ENCODE measurements at places on chromosomes 12 and 14.

DNA sequence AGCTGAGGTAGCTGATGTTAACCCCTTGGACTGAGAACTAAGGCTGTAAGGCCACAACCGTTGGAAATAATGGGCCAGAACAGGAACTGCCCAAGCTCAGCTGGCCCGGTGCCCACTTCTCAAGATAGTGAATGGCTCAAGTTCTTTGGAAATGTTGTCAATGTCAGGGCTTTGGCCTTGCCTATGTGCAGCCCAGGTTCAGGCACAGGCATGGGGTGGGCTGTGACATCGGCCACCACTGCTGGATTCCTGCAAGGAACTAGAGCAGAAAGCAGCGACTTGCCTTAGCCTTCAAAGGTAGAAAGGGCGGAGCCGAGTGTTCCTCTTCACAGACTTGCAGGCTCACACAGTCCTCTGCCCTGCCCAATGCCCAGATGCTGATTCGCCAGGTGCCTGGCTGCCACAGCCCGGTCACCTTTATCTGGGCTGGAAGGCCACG lies 291.2 kb downstream of the ZFP36L1 start:
- DNase-seq: no peak

- peak; percentile 90 for DNase-seq
These were observed 5.6 kb upstream of the CRIP1 start for GRCh38 chr14:105480807-105481801.

- DNase-seq: no peak
These were observed 61.9 kb downstream of the CCDC92 start for GRCh38 chr12:123910761-123911193.

GRCh38 chr12:66340131-66340530 lies 37.8 kb downstream of the HELB start:
- DNase-seq: no peak

- DNase-seq: no peak
These were observed 24.2 kb downstream of the TRHDE start for GRCh38 chr12:72296389-72296788.

DNA sequence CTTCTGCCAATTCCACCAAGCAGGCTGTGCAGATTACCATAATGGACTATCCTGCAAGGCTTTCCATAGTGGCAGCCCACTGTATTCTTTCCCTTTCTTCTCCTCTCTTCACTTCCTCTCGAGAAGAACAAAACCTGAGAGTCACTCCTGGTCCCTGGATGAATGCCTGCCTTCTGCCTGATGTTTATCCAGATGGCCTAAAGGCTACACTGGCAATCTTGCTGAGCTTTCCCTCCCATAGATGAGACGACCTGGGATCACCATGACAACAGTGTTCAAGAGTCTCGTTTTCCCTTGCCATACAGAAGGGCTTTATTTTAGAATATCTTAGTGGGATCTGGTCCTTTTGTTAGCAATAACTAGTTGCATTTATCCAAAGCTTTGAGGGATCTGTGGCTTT lies 142.3 kb downstream of the RTN1 start:
- DNase-seq: no peak

GRCh38 chr12:69600804-69601203 lies 9.9 kb downstream of the LRRC10 start:
- no peak for DNase-seq

DNA sequence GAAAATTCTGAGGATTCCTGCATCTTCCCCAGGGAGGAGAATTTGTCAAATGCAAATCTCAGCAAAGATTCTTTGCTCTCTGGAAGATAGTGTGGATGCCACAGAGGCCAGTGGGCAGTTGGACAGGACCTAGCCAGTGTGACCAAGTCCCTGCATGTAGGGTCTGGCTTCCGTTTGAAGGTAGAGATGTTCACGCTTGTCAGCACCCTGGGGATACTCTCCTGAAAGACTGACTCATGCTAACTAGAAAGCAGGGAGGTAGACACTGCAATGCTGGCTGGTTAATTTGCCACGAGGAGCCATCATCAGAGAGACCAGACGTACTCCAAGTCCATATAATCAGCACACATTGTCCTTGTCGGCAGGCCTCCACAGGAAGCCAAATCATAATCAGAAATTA lies 130.1 kb downstream of the SAMD4A start:
- DNase-seq: no peak

- DNase-seq: no peak
These were observed 83.6 kb upstream of the USP44 start for GRCh38 chr12:95634622-95635621.

GRCh38 chr12:131900397-131900796 lies 6.0 kb downstream of the ULK1 start:
- DNase-seq: no peak

DNA sequence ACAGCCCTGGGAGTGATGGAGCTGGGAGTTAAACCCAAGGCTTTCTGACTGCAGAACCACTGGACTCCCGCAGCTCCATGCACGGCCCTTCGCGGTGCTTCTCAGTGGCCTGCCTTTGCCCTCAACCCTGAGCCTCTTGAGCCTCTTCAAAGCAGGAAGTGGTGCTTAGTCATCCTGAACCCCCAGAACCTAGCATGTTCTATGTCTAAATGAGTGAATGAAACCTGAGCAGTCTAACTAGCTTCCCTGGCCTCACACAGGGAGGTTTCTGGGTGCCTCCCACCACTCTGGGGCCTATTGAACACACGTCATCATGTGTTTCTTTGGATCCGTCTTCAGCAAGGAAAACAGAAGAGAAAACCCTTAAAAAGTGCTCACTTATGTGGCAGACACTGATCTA lies 117.9 kb upstream of the SFSWAP start:
- no peak for DNase-seq

DNA sequence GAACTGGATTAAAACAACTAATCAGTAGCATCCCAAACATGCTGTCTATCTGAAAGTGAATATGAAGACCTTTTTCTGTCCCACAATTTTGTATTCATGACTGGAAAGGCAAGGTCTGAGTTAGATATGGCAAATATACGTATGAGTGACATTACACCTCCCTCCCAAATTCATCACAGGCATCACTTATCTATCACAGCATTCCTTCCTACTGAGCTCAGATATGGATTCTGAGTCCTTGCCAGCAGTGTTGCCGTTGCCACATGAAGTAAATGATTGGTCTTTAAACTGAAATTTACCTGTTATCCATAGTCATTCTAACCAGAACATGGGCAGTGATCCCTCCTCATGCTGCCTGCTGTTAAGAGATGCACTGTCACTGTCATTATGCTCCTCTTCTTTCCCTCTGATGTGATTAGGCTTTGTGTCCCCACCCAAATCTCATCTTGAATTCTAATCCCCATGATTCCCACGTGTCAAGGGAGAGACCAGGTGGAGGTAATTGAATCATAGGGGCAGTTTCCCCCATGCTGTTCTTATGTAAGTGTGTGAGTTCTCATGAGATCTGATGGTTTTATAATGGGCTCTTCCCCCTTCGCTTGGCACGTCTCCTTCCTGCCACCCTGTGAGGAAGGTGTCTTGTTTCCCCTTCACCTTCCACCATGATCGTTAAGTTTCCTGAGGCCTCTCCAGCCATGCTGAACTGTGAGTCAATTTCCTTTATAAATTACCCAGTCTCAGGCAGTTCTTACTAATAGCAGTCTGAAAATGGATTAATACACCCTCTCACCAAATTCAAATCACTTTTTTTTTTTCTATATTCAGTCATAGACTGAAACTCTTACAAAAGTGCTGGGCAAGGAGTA lies 288.4 kb downstream of the NUAK1 start:
- no peak for DNase-seq

GRCh38 chr14:30982533-30982932 lies 42.9 kb upstream of the AP4S1 start:
- no peak for DNase-seq

DNA sequence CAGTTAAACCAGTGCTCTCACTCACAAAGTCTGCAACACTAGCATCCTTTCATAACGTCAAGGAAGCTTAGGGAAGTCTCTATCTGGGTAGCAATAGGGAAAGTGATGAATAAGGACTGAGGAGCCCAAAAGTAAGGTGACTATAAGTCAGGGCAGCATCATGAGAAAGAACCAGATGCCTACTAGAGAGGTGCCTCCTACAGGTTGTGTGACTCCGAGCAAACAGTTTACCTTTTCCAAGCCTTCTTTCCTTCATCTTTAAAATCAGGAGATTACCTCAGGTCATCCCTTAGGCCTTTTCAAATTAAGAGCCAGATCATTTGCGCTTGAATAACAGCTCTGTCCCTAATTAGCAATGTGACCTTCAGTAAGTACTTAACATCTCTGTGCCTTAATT lies 40.2 kb downstream of the RTN1 start:
- no peak for DNase-seq

GRCh38 chr14:89425931-89426330 lies 8.9 kb upstream of the FOXN3 start:
- DNase-seq: no peak

- no peak for DNase-seq
These were observed 216.5 kb upstream of the RTL1 start for GRCh38 chr14:101119830-101120571.

GRCh38 chr14:91227183-91227628 lies 17.3 kb downstream of the GPR68 start:
- no peak for DNase-seq

GRCh38 chr14:29028973-29029582 lies 262.5 kb downstream of the FOXG1 start:
- DNase-seq: peak; percentile 5

GRCh38 chr12:53719649-53720048 lies 7.6 kb downstream of the CALCOCO1 start:
- no peak for DNase-seq

DNA sequence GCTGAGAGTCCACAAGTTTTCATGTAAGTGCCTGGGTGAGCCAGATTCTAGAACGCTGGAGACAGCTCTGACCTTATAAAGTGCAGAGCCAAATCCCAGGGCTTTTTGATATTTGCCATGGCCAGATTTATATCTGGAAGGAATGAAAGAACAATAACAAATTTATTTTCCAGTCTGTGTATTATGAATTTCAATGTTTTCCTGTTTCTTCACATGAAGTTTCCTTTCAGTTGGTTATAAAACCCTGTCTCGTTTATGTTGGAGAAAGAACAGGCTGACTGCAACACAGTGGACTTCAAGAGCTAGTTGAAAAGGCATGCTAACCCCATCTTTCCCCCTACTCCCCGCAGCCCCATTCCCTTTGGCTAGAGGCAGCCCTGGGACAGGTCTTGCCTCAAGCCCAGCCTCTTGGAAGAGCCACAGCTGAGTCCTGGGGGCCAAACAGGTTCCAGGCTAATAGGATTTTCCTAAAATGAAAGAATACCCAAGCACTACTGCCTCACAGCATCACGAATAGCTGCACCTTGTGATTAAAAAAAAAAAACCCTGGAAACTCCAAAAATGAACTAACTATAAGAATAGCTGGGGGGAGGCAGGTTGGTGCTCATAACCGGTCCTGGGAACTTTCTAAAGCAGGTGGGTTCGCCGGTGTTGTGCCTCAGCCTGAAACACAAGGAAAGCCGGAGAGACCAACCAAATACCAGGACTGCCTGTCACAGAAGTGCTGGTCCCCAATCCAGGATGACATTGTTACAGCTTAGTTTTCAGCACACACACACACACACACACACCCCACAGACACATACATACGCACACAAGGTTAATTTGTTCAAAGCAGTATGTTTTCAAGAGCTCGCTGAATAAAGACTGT lies 1.5 kb downstream of the FBLN5 start:
- no peak for DNase-seq

DNA sequence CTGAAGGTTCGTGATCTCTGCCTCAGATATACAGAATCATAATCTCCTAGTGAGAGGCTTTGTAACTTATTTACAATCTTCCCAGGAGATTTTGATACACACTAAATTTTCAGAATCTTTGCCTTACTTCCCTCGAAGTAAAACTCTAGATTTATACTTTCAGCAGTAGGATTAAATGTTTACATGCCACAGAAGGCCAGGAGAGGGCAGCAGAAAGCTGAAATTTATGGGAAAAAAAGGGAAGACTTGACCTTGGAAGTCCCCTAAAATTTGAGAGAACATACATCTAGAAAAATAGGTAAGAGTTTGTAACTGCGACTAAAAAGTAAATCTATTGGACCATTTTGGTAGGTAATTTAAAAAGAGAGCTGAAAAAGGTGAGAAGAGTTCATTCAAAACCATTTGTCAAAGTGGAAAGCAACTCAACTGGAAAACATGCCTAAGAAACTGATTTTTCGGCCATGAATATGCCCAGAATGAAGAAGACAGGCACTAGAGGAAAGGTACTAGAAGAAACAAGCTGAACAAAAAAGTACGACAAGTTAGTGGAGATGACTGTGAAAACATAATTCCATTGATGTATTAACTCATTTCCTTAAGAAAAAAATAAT lies 242.0 kb upstream of the MDGA2 start:
- DNase-seq: peak; percentile 1

DNA sequence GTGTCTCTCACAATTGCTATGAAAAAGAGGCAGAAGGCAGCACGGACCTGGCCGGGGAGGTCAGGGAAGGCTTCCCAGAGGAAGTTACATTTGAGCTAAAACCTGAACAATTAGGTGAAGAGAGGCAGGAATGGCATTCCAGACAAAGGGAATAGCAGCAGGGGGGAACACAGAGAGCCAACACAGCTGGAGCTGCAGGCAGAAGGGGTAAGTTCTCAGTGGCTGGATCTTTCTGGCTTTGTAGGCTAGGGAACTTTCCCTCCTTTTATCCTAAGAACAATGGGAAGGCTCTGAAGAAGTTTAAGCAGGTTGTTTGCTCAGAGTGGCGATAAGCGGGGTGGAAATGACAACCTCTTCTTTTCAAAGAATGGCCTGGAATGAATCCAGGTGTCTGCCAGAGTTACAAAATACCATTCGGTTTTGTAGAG lies 100.0 kb downstream of the PRIMA1 start:
- no peak for DNase-seq

DNA sequence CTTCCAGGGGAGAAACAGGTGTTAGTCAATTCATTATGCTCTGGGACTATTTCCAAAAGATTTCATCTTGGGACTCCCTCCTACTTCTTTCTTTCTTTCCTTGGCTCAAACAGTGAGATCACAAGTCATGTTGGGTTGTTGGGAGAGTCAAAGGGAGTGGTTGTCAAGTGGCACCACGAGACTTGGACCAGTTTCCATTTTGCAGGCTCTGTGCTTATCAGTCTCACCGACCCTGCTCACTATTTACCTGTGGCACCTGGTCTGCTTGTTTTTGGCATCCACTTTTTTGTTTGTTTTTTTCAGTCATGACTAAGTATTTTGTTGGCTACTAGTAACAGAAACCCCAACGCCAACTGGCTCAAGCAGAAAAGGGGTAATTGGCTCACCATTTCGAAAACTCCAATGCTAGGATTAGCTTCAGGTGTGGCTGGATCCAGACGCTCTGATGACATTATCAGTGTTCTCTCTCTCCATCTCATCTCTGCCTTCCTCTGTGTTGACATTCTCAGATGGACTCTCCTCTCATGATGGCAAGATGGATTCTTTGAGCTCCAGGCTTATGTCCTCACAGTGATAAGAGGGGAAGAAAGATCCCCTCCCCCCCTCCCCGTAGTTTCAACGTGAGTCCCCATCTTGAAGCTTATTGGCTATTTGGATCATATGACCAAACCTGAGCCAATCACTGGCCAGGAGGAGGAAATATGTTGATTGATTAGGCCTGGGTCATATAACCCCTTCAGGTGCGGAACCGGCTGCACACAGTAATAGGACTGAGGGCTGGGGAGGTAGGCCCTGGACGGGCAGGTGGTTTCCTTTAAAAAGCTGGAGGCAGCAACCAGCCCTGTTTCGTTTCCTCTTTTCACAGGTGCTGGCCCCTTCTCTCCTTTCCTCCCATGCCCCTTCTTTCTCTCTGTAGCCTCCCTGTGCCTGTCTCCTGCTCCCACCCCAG lies 84.2 kb downstream of the AACS start:
- no peak for DNase-seq
